HCT116 (cell line): ENCODE measurements at places on chromosomes 2 and 18. TPM values are rescaled to one million over a fixed set of nuclear protein-coding genes. Genes with fewer than 3 reads are reported as not detected.

The ZAP70 gene
- 0.91 TPM for total RNA-seq

The CYP26B1 gene
- 21.1 TPM for total RNA-seq

The GCG gene
- total RNA-seq: not detected

The FNDC4 gene
- total RNA-seq: 3.3 TPM

The RAX gene
- total RNA-seq: not detected

The USP40 gene
- total RNA-seq: 34.9 TPM
